ENCODE measurements at places on chromosomes 12 and 14. TPM values are rescaled to one million over a fixed set of nuclear protein-coding genes. Genes with fewer than 3 reads are reported as not detected.

DNA sequence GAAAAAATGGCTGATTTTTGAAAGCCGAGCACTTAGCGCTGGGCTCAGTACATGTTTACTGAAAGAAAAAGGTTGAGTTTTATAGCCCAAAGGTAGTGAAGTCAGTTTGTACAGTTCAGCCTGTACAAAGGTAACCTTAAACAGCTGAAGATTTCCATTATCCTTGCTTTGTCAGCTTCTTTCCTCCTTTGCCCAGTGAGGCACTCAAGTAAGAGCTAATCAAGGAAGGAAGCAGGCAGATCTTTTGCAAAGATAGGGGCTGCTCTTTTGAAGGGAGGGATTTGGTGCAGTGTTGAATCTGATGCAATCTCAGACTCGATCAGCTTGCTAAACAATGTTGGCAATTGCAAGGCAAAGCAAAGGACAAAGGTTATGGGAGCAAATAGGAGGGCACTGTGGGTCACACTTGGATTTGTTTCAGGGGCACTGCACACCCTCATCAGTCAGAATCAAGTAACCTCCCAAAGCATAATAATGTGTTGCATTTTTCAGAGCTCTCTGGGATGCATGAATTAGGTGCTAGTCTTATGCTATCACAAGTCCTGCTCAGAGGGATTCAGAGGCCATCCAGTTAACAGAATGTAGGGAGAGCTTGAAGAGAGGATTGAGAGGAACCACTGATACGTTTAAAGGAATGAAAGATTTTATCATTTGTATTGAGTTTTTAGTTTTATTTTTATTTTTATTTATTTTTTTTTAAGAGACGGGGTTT lies 44.4 kb downstream of the ANO6 start:
- H3K36me3 ChIP-seq = peaks cover 3% of the 10 kb centered on the region
- H3K27me3 ChIP-seq = no peaks in the 10 kb centered on the region
- H3K4me3 ChIP-seq = no peak overlapping the region
- no peak for DNase-seq

Gene SMCO2
- total RNA-seq = not detected

Gene TMEM52B
- total RNA-seq = 1.1 TPM

Gene ZNF605
- 0.88 TPM for total RNA-seq

Gene KIF21A
- total RNA-seq = 0.88 TPM

Measured in SJSA1 (cell line).